ENCODE measurements at places on chromosomes 6 and 20. TPM values are rescaled to one million over a fixed set of nuclear protein-coding genes. Genes with fewer than 3 reads are reported as not detected.
A peak's percentile ranks its signal among the peaks of the same experiment; 100 is the strongest.

SNAP91 gene
- 1.1 TPM for polyA plus RNA-seq

MOG gene
- polyA plus RNA-seq: 3.1 TPM

SLC4A11 gene
- polyA plus RNA-seq: 0.19 TPM

LPA gene
- polyA plus RNA-seq: not detected

SLC24A3 gene
- 1.1 TPM for polyA plus RNA-seq

SIRPB2 gene
- 0.88 TPM for polyA plus RNA-seq

PPP1R14C gene
- 22.6 TPM for polyA plus RNA-seq

SULF2 gene
- 21.0 TPM for polyA plus RNA-seq

NRSN1 gene
- polyA plus RNA-seq: not detected

EYS gene
- polyA plus RNA-seq: not detected

RBM24 gene
- polyA plus RNA-seq: 62.4 TPM

DNA sequence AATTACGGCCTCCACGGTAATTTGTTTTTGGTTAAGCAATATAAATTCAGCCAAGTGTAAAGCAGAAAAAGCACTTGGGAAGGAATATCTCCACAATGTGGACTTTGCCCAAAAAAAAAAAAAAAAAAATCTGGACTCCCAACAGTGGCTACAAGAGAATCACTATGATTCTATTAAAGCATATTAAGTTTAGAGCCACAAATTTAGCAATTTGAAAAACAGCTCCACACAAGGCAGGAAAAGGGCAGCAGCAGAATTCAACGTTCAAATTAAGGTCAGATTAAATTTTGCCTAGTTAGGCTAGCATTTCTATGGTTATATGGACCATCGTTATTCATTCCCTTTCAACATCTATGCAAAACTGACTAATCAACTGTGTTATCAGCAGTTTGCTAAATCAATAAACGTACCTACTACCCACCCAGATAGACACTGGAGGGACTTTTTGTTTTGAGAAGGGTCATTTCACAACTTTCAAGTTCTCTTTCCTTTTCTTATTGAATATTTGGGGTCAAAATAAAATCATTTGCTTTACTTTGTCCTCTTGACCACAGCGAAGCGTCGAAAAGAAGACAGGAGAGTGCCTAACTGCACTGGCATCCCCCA, 1.0 kb downstream of the MCM9 start:
- no peak for DNase-seq

DNA sequence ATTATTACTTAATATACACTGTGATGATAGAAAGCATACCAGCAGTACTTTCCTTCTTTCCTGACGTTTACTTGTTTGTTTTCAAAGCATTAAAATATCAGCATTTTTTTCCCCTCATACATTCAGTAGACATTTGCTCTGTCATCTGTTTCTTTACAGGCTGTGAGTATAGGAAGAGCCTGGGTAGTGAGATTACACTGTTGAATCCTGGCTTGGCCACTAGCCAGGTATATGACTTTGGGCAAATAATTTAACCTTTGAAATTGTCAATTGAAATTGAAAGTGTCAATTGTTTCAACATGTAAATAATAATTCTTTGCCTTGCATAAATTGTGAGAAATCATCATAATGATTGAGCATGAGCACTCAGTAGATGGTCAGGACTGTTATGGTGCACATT, 336.2 kb downstream of the CDKAL1 start:
- no peak for DNase-seq

DNA sequence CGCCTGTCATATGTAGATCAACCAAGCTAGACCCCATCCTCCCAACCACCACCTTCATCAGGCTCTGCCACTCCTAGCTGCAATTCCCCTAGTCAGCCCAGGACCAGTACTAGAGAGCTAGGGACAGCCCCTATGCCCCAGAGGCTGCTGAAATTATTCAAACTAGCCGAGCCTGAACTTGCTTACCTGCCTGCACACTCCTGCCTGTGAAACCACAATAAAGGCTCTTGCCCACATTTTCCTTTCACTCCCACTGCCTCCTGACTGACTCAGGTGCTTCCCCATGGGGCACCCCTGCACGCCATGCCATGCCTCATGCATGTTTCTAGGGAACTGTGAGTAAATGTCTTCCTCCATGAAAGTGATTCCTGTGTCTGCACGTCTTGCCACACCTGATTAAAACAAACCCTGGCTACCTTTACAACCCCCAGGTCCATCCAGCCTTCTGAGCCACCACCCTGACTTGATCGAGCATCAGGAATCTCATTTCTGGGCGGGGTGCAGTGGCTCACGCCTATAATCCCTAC, 66.5 kb upstream of the IER3 start:
- DNase-seq: no peak

DNA sequence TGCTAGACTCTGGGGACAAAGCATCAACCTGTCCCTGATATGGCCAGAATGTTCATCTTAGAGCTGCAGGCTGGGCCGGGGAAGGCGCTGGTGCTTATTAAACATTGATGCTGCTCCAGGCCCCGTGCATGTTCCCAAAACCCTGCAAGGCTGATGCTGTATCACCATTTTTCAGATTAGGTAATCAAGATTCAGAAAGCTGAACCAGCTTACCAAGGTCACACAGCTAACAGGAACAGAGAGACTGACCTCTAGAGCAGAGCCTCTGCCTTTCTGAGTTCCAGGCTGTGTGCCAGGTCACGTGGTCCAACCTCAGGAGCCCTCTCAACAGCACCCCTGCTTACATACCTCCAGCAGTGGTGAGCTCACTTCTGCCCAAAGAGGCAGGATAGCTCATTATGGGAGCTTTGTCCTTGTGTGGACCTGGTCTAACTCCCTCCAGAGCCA, 16.1 kb upstream of the VSTM2L start:
- DNase-seq: peak; percentile 72

- no peak for DNase-seq
Measured at GRCh38 chr6:56364431-56364826, 117.0 kb upstream of the COL21A1 start.

DNA sequence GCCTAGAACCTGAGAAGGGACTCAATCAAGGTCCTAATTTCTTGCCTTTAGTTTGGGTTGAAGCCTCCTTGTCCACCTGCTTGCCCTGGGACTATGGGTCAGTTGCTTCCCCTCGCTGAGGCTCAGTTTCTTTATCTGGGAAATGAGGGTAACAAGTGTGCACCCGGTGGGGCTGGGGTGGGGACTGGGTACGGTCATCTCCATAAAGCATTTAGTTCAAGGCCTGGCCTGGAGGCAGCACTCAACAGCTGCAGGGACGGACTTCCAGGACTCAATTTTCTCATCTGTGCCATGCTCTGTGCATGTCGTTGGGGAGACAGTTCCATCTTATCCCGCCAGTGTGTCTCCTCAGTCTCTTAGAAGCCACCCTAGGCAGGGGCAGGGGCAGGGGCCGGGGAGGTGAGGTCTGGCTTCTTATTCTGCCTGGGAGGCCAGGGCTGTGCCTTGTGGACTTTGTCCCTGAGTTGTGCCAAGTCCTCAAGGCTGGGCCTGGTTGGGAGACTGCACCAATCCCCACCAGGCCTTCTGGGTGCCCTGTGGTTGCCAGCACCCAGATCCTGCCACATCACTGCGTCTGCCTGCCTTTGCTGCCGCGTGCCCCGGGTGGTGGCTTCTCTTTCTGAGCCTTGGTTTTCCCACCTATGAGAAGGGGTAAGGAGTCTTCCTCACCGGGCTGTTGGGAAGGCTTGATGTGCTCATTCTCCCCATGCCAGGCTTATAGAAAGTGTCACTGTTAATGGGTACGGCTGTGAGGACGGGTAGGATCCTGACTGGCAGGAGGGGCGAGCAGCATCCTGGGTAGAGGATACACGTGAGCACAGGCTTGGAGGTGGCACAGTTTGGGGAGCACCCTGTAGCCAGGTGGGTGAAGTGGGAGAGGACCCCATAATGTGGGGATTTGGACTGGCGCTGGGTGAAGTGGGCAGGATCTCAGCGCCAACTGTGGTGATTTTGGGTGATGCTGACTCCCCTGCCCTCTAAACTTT, 8.6 kb downstream of the SRC start:
- no peak for DNase-seq

DNA sequence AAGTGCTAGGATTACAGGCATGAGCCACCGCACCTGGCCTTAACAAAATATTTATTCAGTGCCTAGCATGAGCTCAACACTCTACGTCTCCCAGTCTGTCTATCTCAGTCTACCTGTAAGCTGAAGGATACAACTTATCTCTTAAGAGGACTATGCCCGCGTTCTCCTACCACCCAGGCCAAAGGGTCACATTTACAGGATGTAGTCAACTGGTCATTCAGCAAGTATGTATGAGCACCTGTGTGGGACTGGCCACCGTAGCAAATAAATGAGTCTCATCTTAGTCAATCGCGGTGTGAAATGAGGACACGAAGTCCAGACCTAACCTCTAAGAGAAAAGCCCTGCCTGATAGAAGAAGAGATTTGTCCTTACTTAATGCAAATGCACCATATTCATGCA, 49.9 kb downstream of the MUC22 start:
- DNase-seq: no peak

DNA sequence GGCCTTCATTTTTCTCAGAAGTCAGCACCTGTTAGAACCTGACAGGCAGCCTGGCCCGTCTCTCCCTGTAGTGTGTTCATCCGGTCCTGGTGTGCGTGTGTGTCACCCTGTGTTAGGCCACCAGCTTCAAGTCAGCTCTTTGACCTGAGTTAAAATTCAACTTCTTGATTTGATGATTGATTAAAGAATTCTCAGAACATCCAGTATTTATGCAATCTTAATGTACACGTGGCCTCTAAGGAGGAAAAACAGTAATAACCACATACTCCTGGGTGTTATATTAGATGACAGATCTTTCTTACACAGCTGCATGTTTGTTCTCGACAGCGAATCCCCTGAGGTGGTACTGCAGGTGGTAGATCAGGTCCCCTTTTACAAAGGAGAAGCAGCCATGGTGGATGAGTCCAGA, 19.1 kb upstream of the TMEM217 start:
- no peak for DNase-seq

DNA sequence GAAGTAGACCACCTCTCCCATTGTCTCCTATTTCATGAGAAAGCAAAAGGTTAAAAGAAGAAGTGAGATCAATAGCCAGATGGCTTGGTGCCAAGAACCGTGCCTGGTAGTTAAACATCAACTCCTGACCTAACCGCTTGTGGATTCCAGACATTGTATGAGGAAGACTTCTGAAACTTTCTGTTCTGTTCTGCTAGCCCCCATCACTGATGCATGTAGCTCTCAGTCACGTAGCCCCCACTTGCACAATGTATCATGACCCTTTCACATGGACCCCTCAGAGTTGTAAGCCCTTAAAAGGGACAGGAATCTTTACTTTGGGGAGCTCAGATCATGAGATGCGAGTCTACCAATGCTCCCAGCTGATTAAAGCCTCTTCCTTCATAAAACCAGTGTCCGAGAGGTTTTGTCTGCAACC, 301.2 kb downstream of the RNGTT start:
- no peak for DNase-seq

GRCh38 chr6:27332692-27333641, 20.9 kb upstream of the POM121L2 start:
- DNase-seq: no peak

- peak; percentile 71 for DNase-seq
Measured at GRCh38 chr6:46903175-46903574, 18.6 kb downstream of the ADGRF5 start.

DNA sequence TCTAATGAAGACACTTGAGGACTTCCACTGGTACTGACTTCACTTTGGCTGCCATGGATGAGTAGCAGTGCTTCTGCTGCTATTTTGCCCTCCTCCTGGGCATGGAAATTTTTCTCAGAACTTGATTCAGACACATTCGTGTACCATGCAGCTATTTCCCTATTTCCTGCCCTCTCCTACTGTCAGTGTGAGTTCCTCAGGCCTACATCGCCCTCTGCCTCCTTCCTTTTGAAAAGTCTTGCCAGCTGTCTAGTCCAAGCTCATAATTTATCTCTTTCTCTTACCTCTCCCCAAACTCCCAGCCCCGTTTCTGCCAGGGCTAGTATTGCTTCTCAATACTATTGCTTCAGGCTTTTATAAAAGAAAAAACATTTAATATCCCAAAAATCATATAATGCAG, 470.2 kb downstream of the ADGRB3 start:
- DNase-seq: no peak

GRCh38 chr6:170291271-170292110, 613 bp upstream of the DLL1 start:
- DNase-seq: peak; percentile 82

DNA sequence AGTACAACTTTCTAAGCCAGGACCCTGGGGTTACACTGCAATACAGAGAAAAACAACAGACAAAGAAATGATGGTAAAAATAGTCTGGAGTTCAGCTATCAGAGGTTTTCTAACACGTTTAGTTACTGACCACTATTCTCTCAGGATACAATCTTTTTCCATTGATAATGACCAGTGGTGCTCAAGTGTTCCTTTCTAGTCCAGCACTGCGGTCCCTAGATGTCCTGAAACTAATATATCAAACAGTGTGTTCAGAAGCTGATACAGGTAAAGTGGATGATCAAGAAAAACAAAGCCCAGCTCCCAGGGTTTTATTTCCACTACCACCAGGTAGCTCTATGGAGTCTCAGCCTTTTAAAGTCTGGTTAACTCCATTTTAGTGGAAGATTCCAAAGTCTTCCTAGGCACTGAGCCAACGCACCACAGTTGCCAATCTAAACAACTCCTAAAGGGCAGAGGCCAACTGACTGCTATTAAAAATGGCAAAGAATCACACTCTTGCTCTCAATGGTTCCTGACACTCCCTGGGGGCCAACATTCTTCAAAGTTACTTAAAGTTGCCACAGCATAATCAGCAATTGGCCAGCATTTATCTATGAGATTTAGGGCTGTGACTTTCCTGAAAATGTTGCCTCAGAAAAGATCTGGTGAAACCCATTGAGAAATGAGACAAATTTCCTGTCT, 38.2 kb downstream of the DZANK1 start:
- DNase-seq: peak; percentile 61
